Natural killer cell (primary cell): ENCODE measurements at places on chromosomes 6 and 20. TPM values are rescaled to one million over a fixed set of nuclear protein-coding genes. Genes with fewer than 3 reads are reported as not detected.

GRCh38 chr20:38885357-38885756 lies 40.9 kb upstream of the FAM83D start:
- H3K4me1 ChIP-seq, result peaks cover 58% of the 10 kb centered on the region
- H3K4me3 ChIP-seq, result no peak overlapping the region
- peaks cover 8% of the 10 kb centered on the region for H3K36me3 ChIP-seq
- no peak for DNase-seq
- H3K27ac ChIP-seq, result no peak overlapping the region
- no peaks in the 10 kb centered on the region for H3K27me3 ChIP-seq

DNA sequence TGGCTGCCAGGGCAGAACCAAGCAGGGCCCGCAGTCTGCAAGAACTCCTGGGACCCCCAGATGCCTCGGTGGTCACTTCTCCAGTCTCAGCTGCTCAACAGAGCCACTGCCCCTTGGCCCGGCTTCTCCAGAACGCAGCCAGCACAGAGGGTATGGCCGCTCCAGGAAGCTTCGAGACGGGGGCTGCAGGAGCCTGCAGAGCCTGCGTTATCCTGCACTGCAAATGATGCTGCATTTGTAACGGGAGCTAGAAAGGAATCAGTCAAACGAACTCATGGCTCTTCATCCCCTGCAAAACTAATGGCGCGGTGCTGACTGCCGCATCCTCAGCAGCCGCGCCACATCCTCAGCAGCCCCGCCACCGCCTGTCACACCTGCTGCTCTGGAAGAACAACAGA lies 254.9 kb downstream of the TAF4 start:
- H3K4me3 ChIP-seq, result no peak overlapping the region
- H3K36me3 ChIP-seq, result no peaks in the 10 kb centered on the region
- no peaks in the 10 kb centered on the region for H3K4me1 ChIP-seq
- no peak for DNase-seq

DNA sequence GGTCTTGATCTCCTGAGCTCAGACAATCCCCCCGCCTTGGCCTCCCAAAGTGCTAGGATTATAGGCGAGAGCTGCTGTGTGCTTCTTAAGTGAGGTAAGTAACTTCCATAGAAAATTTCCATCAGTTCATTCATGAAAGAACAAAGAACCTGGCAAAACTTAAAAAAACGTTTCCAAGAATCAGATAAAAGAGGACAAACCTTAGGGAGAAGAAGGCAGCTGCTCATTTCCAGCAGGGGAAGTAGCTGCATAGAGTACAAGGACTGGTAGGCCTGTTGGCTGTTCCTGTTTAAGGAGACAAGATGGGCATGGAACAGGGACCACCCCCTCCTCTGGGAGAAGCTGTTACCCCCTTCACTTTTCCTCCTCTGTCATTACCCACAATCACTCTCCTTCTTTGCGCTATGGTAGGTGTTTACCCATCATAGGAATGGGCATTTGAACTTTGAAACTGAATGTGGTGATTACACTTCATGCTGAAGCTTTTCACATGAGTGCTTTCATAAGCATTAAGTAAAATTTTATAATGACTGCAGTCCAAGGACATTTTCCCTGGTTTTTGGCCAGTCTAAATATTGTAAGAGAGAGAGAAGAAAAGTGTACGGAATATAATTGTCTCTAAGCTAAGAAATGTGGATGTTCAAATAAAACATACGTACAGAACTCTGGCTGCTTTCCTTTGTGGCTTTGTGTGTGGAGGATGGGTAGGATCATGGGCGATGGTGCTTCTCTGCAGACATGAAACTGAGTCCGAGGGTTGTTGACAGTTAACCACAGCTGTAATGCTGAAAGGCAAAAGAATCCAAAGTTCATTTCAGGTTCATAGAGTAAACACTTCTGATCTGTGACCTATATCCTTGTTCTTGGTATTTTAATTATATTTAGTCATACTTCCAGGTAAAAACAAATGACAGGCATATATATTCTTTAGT lies 56.4 kb downstream of the CCN2 start:
- H3K27ac ChIP-seq, result no peak overlapping the region
- no peak for DNase-seq
- H3K4me3 ChIP-seq, result no peak overlapping the region
- no peaks in the 10 kb centered on the region for H3K27me3 ChIP-seq

DNA sequence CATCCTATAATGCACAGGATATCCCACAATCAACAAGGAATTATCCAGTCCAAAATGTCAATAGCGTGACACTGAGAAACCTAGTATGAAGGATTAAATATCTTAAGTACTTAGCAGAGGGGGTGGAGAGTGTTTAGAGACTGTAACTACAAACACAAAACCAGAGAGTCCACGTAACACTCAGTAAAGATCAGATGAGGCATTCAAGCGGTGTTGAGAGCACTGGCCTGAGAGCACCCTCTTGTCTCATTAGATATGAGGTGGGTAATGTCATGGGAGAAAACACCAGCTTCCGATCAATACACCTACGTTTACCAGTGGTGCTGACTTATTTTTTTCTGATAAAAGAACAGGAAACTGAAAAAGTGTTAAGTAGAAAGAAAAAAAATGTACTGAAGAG lies 2.3 kb downstream of the FAM184A start:
- peaks cover 15% of the 10 kb centered on the region for H3K27me3 ChIP-seq
- H3K36me3 ChIP-seq, result no peaks in the 10 kb centered on the region
- H3K4me1 ChIP-seq, result peaks cover 10% of the 10 kb centered on the region

- no peaks in the 10 kb centered on the region for H3K36me3 ChIP-seq
- peak overlapping the region; percentile 62 for H3K27ac ChIP-seq
- H3K4me3 ChIP-seq, result no peak overlapping the region
- no peaks in the 10 kb centered on the region for H3K27me3 ChIP-seq
- DNase-seq, result peak; percentile 36
These were observed 524 bp downstream of the C20orf203 start for GRCh38 chr20:32672982-32673851.

GRCh38 chr6:135025775-135026174 lies 28.8 kb downstream of the HBS1L start:
- no peaks in the 10 kb centered on the region for H3K4me1 ChIP-seq
- H3K4me3 ChIP-seq, result no peak overlapping the region
- peaks cover 6% of the 10 kb centered on the region for H3K36me3 ChIP-seq
- no peak overlapping the region for H3K27ac ChIP-seq

DNA sequence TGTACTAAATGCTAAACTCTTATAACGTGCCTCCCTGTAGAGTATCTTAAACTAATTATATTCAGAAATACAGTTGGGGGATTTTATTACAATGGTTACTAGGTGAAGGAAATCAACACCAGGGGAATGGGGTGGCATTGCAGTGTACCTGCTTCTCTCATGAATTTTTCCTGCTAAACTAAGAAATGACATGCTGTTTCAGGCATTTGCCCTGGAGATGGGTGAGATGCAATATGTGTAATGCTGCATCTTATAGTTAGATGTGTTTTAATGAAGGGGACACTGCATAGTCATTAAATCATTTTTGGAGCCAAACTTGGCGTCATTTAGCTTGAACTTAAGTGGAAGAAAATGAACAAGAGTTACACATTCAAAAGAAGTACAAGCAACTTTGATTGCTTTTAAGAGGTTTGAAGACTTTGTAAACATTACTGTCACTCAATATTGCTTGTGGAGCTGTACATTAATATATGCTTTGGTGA lies 4.3 kb downstream of the EYA4 start:
- H3K36me3 ChIP-seq, result no peaks in the 10 kb centered on the region
- H3K27ac ChIP-seq, result no peak overlapping the region
- no peak overlapping the region for H3K4me3 ChIP-seq
- DNase-seq, result no peak
- peaks cover 28% of the 10 kb centered on the region for H3K27me3 ChIP-seq

- H3K36me3 ChIP-seq, result peaks cover 8% of the 10 kb centered on the region
- peaks cover 10% of the 10 kb centered on the region for H3K4me1 ChIP-seq
- DNase-seq, result no peak
- no peak overlapping the region for H3K4me3 ChIP-seq
- no peaks in the 10 kb centered on the region for H3K27me3 ChIP-seq
These were observed 27.4 kb downstream of the ASXL1 start for GRCh38 chr20:32385541-32385940.

DNA sequence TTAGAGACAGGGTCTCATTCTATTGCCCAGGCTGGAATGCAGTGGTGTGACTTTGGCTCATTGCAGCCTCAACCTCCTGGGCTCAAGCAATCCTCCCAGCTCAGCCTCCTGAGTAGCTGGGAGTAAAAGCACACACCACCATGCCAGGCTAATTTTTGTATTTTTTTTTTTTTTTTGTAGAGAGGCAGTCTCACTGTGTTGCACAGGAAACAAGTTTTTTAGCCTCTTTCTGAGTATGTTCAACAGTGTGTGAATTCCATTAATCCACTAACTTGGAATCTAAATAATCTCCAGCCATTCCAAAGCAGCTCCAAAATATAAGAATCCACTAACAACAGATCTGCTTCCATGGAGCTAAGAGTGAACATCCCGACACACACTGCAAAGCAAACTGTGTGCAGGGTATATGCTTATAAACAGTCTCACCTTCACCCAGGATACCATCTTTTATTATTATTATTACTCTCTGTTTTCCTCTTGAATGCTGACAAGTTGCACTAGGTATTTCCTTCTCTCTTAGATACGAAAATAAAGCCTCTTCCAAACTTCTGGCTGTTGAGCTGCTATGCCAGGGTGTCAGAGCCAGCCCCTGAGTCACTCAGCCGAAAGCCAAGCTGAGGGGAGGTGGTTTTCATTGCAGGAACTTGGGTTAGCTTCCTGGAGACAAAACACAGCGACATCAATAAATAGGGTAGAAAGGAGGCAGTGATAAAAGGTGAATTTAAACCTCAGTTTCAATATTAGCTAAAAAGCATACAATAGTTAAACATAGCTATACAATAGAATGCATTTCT lies 264.9 kb downstream of the HIVEP2 start:
- no peaks in the 10 kb centered on the region for H3K36me3 ChIP-seq
- H3K4me3 ChIP-seq, result no peak overlapping the region
- no peaks in the 10 kb centered on the region for H3K27me3 ChIP-seq
- DNase-seq, result peak; percentile 60
- H3K27ac ChIP-seq, result no peak overlapping the region

DNA sequence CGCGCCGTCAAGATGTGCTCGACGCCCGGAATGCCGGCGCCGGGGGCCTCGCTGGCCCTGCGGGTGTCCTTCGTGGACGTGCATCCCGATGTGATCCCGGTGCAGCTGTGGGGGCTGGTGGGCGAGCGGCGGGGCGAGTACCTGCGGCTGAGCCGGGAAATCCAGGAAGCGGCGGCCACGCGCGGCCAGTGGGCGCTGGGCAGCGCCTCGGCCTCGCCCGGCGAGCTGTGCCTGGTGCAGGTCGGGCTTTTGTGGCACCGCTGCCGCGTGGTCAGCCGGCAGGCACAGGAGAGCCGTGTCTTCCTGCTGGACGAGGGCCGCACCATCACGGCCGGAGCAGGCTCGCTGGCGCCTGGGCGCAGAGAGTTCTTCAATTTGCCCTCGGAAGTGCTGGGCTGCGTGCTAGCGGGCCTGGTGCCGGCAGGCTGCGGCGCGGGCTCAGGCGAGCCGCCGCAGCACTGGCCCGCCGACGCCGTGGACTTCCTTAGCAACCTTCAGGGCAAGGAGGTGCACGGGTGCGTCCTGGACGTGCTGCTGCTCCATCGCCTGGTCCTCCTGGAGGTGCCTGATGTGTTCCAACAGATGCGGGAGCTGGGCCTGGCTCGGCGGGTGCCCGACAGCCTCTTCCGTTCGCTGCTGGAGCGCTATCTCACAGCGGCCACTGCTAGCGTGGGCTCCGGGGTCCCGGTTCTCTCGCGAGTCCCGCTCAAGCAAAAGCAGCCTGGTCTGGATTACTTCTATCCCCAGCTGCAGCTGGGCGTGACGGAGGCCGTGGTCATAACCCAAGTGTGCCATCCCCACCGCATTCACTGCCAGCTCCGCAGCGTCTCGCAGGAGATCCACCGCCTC lies 656 bp downstream of the TDRD6 start:
- H3K27me3 ChIP-seq, result no peaks in the 10 kb centered on the region
- no peak overlapping the region for H3K27ac ChIP-seq
- no peak overlapping the region for H3K4me3 ChIP-seq
- no peaks in the 10 kb centered on the region for H3K36me3 ChIP-seq

GRCh38 chr6:19153981-19154295 lies 683.2 kb upstream of the ID4 start:
- no peak overlapping the region for H3K27ac ChIP-seq
- no peaks in the 10 kb centered on the region for H3K27me3 ChIP-seq
- no peaks in the 10 kb centered on the region for H3K4me1 ChIP-seq
- no peaks in the 10 kb centered on the region for H3K36me3 ChIP-seq
- no peak overlapping the region for H3K4me3 ChIP-seq

DNA sequence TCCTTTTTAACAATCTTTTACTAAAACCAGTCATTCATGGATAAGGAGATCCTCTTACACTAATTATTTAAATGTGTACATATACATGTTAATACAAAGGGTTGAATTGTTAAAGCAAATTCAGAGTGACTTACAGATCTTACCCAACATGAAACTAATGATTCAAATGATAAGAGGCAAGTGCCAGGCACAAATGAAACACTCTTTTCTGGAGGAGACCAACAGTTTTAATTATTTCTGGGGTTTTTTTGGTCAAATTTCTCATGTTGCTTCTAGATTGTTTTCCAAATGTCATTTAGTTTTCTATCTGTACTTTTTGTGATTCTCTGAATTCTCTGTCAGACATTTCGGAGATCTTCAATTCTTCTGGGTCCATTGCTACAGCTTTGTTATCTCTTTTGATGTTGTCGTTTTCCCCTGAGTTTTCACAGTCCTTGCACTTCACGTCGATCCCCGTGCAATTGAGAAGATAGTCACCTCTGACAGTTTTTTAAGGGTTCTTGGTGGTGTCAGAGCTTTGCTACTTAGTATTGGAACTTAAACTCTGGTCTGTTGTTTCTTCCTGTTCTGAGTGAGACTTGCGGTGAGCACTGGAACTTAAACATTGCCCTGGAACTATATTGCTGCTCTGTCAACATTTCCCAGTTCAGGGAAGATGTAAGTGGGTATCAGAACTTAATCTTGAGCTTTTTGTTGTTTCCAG lies 23.2 kb downstream of the MAS1 start:
- H3K27me3 ChIP-seq, result peaks cover 3% of the 10 kb centered on the region
- no peak overlapping the region for H3K27ac ChIP-seq
- no peak overlapping the region for H3K4me3 ChIP-seq

DNA sequence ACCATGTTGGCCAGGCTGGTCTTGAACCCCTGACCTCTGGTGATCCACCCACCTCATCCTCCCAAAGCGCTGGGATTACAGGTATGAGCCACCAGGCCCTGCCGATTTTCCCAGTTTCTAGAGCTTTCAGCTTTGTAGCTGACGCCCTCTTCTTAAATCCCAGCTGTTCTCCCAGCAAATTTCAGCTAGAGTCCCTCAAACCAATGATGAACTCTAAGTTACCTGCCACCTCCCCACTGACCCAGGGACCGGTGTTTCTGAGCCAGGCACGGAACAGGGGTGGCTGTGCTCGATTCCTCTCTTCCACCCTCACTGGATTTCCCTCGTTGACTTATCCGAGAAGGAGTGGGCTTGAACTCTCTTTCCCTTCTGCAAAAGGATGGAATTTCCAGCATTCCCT lies 39.1 kb downstream of the SUN5 start:
- H3K27me3 ChIP-seq, result no peaks in the 10 kb centered on the region
- H3K36me3 ChIP-seq, result no peaks in the 10 kb centered on the region
- no peak for DNase-seq
- H3K4me1 ChIP-seq, result peaks cover 52% of the 10 kb centered on the region

- no peaks in the 10 kb centered on the region for H3K36me3 ChIP-seq
- no peak for DNase-seq
- H3K27ac ChIP-seq, result no peak overlapping the region
- peaks cover 11% of the 10 kb centered on the region for H3K4me1 ChIP-seq
- peaks cover 9% of the 10 kb centered on the region for H3K27me3 ChIP-seq
- no peak overlapping the region for H3K4me3 ChIP-seq
These were observed 34.4 kb upstream of the ZNF184 start for GRCh38 chr6:27507041-27507956.

Gene HLA-F
- total RNA-seq, result 1,031 TPM

Gene MEI4
- total RNA-seq, result not detected

Gene GSS
- 35.4 TPM for total RNA-seq
